D721Med (cell line): ENCODE measurements at places on chromosomes 5 and 9.

GRCh38 chr9:94300470-94301301, 27.8 kb downstream of the NUTM2F start:
- DNase-seq: no peak

GRCh38 chr9:133263557-133263956, 11.4 kb downstream of the ABO start:
- no peak for DNase-seq

- no peak for DNase-seq
Observed at GRCh38 chr9:107485458-107486043, 4.0 kb downstream of the KLF4 start.

GRCh38 chr9:13061390-13061789, 218.1 kb downstream of the MPDZ start:
- no peak for DNase-seq

GRCh38 chr5:37737326-37738056, 102.3 kb downstream of the GDNF start:
- DNase-seq: no peak

DNA sequence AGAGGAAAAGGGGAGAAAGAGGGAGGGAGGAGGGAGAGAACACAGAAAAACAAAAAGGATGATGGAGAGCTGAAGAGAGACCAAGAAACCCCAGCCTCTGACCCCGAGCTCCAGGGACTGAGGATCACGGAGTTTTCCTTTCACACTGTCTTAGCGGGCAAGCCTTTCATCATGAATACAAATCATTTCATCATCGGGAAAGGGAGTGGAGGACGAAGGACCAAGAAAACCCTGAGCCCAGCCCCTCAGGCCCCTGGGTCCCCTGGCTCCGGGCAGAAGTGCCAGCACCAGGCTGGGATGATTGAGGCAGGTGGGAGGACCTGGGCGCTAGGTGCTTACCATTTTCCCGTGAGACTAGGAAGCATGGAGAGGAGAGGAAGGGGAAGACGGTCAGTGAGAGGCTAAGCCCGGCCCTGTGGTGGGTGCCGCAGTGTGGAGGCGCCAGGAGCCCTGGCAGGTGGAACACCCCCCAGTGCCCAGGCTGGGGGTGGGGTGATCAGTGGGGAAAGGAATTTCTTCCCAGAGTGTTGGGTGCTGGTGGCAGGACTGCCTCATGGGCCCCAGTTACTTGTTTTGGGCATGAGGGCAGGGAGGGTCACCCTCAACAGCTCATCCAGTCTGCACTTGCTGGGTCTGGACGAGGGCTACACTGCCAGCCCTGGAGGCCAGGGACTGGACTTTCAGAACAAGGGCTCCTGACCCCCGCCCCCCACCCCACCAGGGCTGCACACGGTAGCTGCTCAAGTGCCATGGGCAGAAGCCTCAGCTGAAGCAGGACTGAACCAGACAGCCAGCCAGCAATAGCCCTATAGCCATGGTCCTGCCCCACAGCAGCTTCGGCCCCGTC, 49.0 kb upstream of the SARDH start:
- DNase-seq: no peak

GRCh38 chr5:137367951-137368350, 131.2 kb downstream of the SPOCK1 start:
- DNase-seq: no peak
